ENCODE measurements at places on chromosomes 6 and 20.

GRCh38 chr6:85363870-85364269 lies 86.0 kb upstream of the NT5E start:
- no peak for DNase-seq

DNA sequence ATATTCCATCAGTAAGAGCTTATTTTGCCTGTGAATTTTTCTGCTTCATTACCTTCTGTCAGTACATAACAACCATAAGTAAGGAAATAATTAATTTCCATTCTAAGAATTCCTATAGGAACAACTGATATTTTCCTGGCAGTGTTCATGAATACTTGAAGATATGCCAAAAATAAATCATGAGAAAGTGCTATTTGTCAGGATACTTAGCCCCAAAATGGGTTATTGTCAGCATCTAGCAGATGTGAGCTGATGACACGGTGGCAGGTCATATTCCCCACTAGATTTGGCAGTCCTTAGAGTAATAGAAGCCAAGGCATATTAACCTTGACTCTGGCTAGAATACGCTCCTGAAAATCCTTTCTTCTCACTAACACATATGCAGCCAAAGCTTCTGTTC lies 43.2 kb upstream of the CRISP1 start:
- no peak for DNase-seq

DNA sequence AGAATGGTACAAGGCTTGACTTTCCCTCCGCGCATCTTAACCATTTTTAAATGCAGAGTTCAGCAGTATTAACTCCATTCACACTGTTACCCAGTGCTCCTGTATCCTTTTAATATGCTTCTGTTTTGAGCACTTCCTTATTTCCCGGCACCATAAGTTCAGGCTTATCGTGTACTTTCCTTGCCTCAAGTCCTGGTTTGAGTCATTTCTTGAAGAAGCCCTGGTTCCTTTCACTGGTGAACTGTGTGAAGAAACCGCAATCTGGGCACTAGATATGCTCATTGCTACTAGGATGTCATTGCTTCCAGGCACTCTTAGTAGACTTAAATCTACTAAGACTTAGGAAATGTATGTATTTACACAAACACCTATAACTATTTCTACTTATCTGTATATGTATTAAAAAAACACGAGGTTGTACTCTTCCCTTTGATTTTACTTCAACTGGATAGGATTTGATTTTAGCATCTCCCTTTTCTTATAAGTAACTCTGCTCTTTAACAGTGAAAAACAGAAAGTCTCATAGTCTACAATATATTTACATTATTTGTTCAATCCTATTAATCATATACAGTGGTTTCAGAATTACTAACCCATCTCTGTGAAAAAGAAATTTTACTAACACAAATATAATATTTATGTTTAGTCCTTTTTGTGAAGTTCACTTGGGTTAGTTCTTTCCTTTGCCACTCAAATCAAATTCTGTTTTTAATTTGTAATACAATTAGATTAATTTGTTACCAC lies 135.5 kb downstream of the CDKAL1 start:
- no peak for DNase-seq

GRCh38 chr6:29967379-29968010 lies 25.2 kb downstream of the HLA-A start:
- peak; percentile 38 for DNase-seq

DNA sequence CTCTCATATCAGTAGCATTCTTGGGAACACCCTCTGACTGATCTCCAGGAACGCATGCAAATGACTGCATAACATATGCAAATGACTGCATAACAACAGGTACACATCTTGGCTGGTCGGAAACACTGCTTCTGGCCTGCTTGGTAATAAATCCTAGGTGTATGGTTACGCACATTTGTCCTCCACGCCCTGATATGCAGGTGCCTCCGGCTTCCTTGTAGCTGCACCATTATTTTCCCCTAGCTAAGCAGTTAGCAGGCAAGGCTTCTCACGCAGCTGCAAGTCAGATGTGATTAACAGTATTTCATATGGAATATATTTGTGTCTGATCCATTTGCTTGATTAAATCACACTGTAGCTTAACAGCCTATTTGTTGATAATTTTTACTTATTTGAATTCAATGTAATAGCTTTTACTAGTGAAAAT lies 5.9 kb downstream of the RPS6KA2 start:
- DNase-seq: no peak

GRCh38 chr20:16030253-16030652 lies 543.0 kb downstream of the KIF16B start:
- no peak for DNase-seq

DNA sequence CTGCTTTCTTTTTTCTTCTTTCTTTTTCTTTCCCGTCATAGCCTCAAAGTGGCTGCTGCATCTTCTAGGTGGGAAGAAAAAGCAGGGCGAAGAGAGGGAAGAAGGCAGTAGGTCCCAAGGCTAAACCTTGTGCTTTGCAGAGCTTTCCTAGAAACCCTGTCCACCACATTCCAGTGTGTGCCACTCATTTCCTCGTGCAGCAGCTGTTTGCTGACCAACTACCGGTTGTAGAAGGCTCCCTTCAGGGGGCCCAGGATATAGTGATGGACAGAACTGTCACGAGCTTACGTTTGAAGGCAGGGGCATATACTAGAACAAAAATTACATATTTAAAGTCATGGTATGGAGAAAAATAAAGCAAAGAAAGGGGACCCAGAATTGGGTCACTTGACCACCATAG lies 103.0 kb downstream of the SASH1 start:
- DNase-seq: no peak

DNA sequence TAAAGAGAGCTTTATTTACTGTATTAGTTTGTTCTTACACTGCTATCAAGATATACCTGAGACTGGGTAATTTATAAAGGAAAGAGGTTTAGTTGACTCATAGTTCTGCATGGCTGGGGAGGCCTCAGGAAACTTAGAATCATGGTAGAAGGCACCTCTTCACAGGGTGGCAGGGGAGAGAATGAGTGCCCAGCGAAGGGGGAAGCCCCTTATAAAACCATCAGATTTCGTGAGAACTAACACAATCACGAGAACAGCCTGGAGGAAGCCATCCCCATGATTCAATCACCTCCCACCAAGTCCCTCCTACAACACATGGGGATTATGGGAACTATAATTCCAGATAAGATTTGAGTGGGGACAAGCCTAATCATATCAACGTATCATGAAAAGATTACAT lies 27.2 kb downstream of the ARID1B start:
- DNase-seq: no peak

- no peak for DNase-seq
Measured at GRCh38 chr6:41027241-41027640, 11.8 kb downstream of the UNC5CL start.

- peak; percentile 50 for DNase-seq
Measured at GRCh38 chr6:142946924-142947713, 2.1 kb upstream of the HIVEP2 start.

DNA sequence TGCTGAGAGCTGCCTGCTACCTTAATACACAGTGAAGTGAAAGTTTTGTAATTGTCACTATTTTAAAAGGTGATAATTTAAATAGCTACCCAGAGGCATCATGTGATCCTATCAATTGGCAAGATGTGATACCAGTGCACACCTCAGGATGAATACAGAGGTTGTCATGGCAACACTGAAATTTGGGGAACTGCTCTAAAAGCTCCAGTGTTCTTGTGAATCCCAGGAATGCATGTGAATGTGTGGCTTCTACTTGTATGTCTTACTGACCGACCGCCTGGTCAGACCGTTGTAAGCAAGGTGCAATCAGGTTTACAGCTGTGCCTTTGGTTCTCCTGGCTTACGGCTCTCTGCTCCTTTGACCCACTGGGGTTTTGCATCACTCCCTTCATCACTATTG lies 146.3 kb upstream of the GJE1 start:
- DNase-seq: no peak

- no peak for DNase-seq
Measured at GRCh38 chr6:107699697-107700325, 124.3 kb downstream of the SCML4 start.

DNA sequence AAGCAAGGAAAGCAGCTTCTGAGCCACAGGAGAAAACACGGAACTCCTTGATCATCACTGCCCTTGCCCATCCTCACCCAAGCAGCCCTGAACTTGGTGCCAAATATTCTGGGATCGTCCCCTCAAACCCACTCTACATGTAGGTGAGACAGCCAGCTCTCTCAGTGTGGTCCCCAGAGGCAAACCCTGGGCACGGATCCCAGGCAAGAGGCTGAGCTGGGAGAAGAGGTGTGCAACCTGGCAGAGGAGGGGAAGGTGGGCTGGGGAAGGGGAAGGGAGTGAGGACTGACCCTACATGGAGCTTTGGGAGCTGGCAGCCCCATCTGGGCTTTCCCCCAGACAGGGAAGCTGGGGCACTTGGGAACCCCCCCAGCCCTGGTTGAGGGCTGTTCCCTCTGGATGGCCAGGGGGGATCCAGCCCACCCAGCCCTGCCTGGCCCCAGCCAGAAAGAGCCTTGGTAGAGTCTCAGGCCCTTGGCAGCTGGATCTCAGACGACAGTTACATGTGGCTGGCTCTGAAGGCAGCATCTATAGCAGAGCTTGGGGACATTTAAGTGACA lies 186.2 kb upstream of the CST7 start:
- no peak for DNase-seq

DNA sequence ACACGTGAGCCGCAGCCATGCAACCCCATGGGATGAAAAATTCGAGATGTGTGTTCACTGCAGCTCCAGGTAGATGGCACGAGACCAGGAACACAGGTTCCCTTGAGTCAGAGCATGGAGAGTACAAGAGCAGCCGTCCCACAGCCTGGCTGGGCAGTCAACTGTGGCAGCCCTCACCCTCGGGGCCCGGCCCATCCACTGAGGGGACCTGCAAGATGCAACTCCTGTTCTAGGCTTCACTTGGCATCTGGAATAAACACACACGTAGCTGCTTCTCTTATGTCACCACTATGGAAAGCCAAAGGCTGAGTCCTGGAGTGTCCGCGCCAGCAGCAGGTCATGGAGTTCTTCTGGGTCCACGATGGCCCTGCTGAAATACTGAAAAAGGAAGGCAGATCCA lies 77.0 kb downstream of the WDR27 start:
- DNase-seq: no peak

GRCh38 chr20:37414224-37415035 lies 68.5 kb downstream of the SRC start:
- DNase-seq: peak; percentile 72

DNA sequence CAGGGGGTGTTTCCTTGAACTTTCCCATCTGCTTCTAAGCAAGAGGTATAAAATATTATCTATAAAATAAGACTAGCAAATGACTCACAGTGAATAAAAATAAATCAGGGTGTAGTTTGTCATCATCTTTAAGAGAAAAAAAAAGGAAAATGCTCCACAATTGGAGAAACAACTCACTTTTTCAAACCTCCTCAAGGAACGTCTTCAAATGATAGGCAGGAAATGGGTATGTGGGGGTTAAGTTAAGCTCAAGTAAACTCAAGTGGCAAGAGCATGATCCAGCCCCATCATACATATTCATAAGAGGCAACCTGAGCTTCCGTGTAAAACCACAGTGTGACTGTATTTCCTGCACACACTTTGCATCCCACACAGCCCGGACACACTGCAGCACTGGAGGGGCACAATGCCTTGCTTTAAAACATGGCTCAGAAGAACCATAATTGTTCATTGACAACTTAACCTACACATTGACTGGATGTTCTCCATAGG lies 58.5 kb upstream of the CEP85L start:
- no peak for DNase-seq

GRCh38 chr20:63054681-63055240 lies 48.0 kb upstream of the BHLHE23 start:
- DNase-seq: no peak

- DNase-seq: no peak
Measured at GRCh38 chr6:80667006-80667405, 560.5 kb downstream of the BCKDHB start.

DNA sequence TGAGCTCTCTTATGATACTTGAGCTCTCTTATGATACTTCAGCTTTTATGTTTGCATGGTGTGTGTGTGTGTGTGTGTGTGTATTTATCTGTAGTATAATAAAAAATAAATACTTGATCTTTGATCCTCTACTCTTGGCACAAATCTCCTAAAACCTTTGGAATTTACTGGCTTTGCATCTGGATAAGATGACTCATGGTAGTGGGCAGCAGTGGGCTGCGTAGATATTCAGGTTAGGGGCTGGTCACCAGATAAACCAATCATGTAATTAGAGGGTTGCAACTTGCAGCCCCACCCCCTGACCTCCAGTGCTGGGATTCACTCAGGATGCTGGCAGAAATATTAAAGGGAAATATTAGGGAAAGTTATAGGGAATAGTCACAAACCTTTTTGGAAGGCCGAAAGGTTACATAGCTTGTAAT lies 151.9 kb upstream of the COL21A1 start:
- peak; percentile 62 for DNase-seq

- DNase-seq: no peak
Measured at GRCh38 chr6:157753291-157753690, 69.8 kb upstream of the SNX9 start.

GRCh38 chr6:81172056-81172740 lies 580.3 kb downstream of the TENT5A start:
- DNase-seq: no peak

DNA sequence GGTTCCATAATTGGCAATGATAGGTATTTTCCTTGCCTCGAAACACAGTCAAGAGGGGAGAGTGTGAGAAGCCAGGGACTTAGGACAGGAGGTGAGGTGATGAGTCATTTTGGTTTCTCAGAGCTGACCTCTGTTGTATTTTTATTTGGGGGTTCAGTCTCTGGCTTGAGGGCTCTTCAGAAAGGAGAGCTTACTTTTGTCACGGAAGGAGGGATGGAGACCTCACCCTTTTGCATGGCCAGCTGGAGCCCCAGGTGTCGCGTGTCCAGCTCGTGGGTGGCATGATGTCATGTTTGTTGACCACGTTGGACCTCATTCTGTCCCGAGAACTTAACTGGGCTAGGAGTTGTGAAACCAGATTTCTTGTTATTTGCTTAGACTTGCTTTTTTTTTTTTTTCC lies 293.9 kb downstream of the QKI start:
- no peak for DNase-seq

GRCh38 chr20:16020971-16021370 lies 552.3 kb downstream of the KIF16B start:
- DNase-seq: no peak

DNA sequence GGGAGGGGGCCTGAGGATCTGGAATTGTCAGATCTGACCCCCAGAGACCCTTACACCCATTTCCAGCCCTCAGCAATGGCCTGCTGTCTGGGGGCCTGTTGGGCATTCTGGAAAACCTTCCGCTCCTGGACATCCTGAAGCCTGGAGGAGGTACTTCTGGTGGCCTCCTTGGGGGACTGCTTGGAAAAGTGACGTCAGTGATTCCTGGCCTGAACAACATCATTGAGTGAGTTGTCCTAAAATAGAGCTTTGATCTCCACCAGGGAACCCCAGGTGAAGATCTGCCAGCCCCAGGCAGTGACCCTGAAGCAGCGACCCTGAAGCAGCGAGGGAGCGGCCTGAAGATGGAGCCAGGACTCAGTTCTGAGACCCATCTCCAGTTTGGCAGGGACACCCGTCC lies 2.2 kb downstream of the BPIFA1 start:
- DNase-seq: no peak
